Epithelial cell of prostate (primary cell): ENCODE measurements at places on chromosomes 1 and 21.

GRCh38 chr1:155759966-155760630 lies 71.2 kb downstream of the DAP3 start:
- DNase-seq: peak; percentile 40

DNA sequence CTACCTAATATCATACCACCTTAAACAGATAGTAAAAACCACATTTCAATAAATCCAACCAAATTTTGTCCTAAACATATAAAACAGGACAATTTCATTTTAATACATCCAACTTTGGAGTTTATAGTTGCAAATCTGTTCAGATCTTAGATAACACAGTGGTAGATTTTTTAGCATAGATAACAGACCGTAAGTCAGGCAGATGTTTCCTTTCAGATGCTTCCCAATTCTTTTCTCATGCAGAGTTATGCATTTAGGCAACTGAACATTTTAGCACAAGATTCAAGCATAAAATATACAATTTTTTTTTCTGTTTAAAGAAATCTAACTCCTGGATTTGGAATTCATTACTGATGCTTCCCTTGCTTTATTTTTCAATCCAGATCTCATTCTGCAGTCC lies 156.5 kb upstream of the ZNHIT6 start:
- no peak for DNase-seq

DNA sequence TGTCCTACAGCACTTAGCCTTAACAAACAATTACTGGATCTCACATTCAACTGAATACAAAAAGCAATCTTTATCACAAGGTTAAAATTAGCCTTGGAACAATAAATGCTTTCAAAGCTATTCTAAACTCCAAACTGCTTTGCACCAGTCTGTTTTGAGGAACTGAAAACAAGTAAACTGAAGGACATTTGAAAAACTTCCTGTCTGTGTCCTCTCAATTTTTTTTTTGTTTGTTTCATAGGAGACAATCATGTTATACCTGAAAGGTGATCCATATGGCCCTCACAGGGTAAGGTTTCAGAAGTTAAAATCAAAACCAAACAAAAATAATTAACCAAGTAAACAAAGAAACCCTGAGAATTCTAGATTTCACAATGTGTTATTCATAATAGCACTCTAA lies 459.1 kb downstream of the DPYD start:
- no peak for DNase-seq

DNA sequence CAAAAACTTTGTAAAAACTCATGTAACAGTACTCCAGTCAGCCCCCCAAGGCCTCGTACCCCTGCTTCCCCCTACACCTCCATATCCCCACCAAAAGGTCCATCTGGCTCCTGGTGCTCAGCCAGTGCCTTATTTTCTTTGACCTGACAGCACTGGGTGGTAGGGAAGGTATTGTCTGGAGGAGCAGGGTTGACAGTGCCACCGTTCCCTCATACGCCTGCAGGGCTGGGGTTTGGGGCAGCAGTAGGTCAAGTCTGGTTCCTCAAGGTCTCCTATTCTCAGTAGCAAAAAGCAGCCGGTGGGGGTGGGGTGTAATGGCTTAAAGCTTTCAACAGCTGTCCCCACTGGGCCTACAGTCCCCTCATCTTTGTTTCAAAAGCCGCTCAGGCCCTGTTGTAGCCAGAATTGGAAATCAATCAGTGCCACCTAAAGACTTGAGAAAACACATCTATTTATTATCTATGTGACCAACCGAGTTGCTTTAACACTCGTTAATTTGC lies 25.3 kb upstream of the TTF2 start:
- DNase-seq: no peak

GRCh38 chr1:240682166-240682858 lies 70.4 kb upstream of the GREM2 start:
- no peak for DNase-seq

GRCh38 chr1:200983035-200983561 lies 40.4 kb downstream of the KIF21B start:
- no peak for DNase-seq

DNA sequence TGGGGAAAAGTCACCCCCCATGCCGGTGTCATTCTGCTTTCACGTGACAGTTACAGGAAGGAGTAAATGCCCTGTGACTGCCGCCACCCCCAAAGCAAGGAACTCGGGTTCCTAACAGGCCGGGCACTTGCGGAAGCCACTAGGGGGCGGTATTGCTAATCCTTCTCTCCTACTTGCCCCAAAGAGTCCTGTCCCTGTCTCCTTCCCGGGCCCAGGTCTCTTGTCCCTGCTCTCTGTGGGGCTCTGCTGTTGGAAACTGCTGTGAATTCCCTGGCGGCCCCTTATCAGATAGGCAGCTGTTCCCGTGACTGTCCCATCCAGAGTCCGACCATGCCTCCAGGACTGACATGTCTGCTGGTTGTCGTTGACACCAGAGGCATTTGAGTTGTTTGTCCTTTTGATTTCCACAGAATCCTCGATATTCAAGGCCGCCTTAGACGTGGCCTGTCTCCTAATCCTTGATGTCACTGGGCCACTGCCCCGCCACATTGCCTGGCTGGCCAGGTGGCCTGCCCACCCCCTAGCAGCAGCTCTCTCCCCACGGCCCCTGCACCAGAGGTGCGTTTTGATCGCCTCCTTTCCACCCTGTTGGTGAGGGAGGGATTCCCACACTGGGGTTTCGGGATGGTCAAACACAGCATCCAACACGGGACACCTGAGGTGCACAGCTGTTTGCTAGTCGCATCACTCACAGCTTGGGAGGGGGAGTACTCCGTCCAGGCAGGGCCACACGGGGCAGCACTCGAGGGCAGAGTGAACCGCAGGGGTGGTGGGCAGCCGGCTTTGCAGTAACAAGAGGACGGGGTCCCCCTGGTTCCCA lies 37.3 kb downstream of the CHAF1B start:
- DNase-seq: no peak

DNA sequence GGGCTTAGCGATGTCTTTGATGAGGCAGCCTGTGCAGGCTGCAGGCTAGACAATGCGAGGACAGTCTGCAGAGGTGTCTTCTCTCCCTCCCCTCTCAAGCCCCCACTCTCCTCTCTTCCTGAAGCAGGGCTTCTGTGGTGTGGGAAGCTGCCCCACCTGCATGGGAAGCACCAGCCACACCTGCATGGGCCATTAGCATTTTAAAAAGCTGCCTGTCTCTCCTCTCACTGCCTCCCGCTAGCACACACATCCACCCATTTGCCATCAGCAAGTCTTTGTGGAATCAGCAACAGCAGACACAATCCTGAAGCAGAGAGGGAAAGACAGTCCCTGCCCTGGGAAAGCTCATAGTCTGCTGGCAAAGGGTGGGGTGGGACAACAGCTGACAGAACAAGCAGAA lies 53.1 kb downstream of the NAV1 start:
- no peak for DNase-seq
